ENCODE measurements at places on chromosomes 12 and 14. TPM values are rescaled to one million over a fixed set of nuclear protein-coding genes. Genes with fewer than 3 reads are reported as not detected.

The SMAGP gene
- total RNA-seq = 167 TPM

The KRT79 gene
- not detected for total RNA-seq

The PRR4 gene
- total RNA-seq = 3.7 TPM

The KCNA5 gene
- 1.2 TPM for total RNA-seq

The HOXC9 gene
- total RNA-seq = 0.28 TPM

The RAD51AP1 gene
- 12.5 TPM for total RNA-seq

The GALNT6 gene
- total RNA-seq = 12.5 TPM

The B4GALNT1 gene
- 1.3 TPM for total RNA-seq

The CACNA1C gene
- total RNA-seq = 11.1 TPM

The GLT1D1 gene
- 0.44 TPM for total RNA-seq

DNA sequence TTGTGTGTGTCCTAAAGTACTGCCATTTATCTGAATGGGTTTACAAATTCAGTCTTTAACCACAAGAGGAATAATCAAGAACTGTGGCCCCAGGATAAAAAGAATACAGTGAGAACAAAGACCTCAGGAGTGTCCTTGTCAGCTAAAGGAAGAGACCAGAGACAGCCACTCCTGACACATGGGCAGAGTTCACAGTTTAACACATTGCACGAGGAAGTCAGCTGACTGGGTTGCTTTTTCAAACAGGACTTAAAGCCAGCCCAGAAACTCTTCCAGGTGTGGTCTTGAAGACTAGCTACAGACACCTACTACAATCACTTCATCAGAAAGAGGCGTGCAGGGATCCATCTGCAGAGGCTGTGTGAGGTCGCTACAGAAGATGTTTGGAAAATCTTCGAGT lies 42.8 kb downstream of the GNS start:
- no peak for DNase-seq

DNA sequence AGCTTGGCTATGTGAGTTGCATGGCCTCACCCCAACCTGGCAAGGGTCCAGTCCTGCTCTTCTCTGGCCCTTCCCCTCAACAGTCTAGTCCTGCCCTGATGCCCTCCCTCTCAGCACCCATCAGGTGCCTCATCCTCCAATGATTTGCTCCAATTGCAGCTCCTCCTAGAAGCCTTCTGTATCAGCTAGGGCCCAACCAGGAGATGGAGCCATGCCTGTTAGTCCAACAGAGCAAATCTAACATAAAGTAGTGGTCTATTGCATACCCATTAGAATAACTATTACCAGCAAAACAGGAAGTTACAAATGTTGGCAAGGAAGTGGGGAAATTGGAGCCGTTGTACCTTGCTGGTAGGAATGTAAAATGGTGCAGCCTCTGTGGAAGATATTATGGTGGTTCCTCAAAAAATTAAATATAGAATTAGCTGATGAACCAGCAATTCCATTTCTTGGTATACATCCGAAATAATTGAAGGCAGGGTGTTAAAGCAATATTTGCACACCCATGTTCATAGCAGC lies 163.5 kb downstream of the VRK1 start:
- no peak for DNase-seq

- DNase-seq = no peak
These were observed 6.1 kb upstream of the CEP170B start for GRCh38 chr14:104858811-104859426.

GRCh38 chr14:29227631-29228030 lies 461.0 kb downstream of the FOXG1 start:
- no peak for DNase-seq

DNA sequence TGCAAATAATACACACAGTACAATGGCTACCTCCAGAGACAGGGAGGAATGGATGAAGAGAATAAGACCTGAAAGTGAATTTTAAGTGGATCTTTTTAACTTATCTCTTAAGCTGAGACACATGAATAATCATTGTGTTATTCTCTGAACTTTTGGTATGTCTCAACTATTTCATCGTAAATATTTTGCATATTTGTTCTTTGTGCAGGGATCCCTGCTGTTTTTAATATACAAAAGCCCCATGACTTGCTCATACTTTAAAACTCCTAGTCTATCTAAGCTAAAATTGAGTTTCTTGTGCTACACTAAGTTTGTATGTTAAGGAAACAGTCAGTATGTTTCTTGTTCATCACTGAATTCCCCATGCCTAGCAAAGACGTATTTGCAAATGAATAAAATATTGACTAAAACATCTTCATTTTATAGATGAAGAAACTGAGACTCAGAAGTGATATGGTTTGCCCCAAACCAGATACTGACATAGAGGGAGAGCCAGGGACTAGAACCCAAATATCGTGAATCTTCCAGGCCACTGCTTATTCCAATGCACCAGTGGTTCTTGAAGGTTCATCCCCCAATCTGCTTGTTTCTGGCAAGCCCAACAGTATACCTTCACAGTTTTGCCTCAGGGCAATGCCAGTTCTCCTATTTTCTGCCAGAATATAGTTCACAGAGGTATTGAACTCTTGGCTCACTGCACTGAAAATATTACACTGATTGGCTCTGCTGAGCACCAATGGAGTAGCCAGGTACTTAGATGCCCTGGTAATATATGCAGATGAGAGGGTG lies 356.9 kb downstream of the MED13L start:
- DNase-seq = no peak

- DNase-seq = no peak
These were observed 18.7 kb downstream of the CABP1 start for GRCh38 chr12:120659151-120659525.

- no peak for DNase-seq
These were observed 1.6 kb downstream of the HRK start for GRCh38 chr12:116879509-116880212.

- DNase-seq = peak; percentile 11
These were observed 20.5 kb downstream of the SARNP start for GRCh38 chr12:55797068-55797467.

DNA sequence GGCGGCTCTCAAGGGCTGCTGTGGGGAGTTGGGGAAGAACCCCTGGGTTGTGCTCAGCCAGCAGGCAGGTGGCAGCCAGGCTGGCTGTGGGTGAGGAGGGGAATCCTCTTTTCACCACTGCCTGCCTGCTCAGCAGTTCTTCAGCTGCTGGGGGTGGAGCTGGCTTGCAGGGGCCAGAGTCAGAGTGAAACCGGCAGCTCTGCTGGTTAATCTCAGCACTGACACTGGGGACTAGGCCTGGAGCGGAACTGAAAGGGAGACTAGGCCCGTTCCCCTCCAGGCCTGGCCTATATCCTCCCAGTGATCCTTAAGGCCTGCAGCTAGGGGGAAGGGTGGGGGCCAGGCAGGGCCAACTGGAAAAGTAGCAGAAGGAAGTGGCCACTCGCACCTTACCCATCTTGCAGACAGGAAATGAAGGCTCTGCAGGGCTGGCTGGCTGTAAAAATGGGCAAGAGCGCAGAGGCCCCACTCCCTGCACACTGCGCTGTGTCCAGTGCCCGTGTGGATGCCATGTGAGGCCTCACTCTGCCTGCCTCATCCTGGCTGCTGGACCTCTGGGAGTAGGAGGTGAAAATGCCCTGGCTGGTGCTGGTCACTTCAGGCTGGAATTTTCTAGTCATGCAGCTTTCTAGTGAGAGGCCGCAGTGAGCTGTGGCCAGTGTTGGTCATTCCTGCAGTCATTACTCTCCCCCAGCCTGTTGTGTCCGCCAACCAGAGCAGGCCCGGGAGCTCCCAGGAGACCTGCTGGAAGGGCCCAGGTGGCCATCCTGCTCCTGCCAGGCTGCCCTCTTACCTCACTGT lies 39.4 kb downstream of the SH2B3 start:
- DNase-seq = peak; percentile 38

GRCh38 chr12:78375461-78375860 lies 489.1 kb upstream of the SYT1 start:
- no peak for DNase-seq

DNA sequence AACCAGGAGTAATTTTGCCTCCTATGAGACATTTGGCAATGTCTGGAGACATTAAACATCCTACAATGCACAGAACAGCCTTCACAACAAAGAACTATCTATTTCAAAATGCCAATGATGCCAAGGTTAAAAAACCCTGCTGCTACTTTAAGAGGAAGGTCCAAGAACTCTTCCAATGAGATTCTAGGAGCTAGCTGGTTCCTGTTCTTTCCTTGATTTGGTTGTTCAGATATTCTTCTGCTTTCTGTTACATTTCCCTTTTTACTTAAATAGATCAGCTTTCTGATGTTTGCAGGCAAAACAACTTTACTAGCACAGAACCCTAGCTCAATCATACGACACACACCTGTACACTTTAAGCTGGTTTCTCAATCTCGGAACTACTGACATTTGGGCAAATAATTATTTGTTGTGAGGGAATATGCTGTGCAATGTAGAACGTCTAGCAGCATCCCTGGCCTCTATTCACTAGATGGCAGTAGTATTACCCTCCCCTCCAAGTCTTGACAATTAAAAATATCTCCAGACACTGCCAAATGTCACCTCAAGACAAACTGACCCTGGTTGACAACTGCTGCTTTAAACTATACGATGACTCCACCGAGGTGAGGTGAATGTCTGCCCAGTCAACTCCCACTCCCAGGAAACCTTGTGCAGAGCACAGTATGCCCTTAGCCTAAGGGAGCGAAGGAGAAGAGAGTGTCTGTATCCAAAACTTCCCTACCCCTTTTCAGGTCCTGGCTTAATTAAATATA lies 4.4 kb downstream of the BLTP3B start:
- DNase-seq = no peak

GRCh38 chr12:94726236-94726835 lies 76.0 kb upstream of the TMCC3 start:
- no peak for DNase-seq

- DNase-seq = no peak
These were observed 100.4 kb downstream of the TTC6 start for GRCh38 chr14:37695866-37696265.

Data from endothelial cell (in vitro differentiated cells).